Activated naive CD8-positive, alpha-beta T cell treated with anti-CD3 and anti-CD28 coated beads, Interleukin-2, amount 50 U/mL, for 16 hours (primary cell): ENCODE measurements at places on chromosomes 5 and 9.

DNA sequence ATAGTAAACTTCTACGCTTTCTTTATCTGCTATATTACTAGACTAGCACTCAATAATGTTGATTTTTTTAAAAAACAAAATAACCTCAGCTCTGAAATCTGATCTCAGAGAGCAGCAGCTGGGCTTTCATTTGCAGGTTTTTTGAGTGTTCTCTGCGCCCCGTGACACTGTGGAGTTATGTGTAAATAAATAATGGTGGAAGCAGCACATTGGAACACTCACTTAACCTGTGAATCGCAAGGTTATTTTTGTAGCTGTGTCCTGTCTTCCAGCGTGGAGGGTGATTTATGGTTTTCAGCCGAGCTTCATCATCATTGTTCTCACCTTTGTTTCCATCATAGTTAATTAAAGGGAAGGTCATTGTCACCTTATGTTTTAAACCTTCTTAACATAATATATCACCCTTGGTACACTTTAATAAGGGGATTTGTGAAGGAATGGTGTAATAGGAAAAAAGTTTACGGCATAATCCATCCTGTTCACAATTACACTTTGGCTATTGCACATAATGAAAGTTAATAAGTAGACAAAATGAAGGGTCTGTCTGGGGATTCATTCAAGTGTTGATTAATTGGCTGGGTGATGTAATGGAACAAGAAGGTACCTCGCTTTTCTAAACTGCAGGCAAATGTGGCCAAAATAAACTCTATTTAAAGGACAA is 493.3 kb upstream of the ADAMTS16 start:
- DNase-seq = no peak

DNA sequence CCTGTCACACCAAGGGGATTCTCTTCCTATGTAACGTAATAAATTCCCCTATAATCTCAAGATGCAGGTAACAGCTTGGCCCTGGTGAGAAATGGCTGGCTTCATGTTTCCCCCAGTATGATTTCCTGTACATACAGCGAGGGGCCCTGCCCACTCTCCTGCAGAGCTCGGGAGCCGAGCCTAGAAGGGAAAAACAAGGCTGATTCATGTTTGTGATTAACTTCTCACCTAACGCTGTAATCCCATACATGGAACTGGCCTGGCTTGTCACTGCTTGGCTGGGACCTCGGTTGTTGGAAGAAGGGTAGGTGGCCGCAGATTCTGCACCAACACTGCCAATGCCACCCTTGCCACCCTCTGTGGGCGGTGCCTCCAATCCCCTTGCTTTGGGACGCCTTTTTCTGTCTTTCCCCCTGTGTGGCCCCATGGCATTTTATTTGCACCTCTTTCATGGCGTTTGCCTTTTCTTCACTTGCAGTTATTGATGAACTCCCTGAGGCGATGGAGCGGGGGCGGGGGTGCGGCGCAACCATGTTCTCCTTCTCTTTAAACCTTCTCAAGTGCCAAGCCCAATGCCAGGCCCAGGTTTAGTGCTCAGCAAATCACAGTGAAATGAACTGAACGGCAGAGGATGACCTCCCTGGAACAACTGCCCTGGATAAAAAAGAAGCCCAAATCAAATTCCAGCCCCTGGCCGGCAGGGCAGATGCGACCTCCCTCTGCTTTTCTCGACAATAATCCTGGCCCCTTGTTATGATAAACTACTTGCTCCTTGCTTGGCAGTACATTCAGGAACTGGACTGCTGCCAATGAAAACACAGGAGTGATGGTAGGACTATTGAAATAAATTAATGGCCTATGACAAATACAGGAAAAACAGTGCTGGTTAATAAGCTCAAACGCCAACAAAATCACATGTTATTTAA is 108.1 kb downstream of the TMEM174 start:
- no peak for DNase-seq

GRCh38 chr5:166163996-166164610 is 2127.3 kb upstream of the WWC1 start:
- no peak for DNase-seq

GRCh38 chr5:27769748-27770402 is 731.5 kb upstream of the CDH9 start:
- DNase-seq = no peak

DNA sequence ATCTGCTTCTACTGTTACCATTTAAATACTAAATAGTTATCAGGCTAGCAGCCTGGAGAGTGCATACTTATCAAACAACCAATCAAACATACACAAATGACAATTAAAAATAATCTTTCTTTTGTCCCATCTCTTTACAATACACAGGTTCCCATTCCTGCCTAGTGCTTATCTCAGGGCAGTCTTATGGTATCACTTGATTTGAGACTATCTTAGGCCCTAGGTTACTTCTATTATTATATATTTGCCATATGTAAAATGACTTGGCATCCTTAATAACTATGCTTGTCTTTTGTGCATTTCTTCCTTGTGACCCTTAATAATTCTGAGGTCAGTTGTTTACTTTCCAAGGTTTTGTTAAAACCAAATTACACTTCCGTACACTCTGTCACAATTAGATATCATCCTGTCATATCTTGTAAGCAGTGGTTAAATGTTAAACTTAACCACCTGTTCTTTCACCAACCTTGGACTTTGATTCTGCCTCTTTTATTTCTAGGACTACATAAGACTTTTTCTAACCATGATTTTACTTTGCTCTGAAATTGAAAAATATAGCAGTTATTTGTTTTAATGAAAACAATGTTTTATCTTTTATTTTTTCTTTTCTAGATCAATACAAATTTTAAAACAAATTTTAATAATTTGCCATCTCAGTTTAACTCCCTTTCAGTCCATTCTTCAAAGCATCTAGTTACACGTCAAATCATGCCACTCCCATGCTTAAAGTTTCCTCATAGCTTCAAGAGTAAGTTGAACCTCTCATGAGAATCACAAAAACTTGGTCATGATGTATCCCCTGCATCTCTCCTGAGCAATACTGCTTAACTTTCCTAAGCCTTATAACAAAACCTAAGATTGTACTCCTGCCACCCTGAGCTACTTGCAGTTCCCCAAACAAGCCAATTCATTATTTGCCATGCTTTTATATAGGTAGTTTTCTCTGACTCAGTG is 281.3 kb downstream of the HCN1 start:
- no peak for DNase-seq

DNA sequence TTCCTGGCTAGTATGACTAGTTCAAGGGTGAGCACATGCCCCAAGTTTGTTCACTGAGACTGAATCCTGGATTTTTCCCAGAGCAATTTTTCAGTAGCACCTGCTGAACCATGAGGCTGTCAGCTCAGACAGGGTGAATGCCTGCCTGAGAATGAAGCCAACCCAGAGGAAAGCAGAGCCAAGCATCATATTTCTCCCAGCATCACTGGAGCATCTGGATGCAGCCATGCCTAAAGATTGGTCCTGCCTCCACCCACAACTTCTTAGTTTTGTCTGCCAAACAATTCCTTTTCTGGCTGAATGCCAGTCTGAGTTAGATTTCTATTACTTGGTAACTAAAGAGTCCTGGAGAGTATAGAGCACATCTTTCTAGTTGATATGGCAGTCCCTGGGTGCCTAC is 343.6 kb downstream of the CSNK1G3 start:
- no peak for DNase-seq

DNA sequence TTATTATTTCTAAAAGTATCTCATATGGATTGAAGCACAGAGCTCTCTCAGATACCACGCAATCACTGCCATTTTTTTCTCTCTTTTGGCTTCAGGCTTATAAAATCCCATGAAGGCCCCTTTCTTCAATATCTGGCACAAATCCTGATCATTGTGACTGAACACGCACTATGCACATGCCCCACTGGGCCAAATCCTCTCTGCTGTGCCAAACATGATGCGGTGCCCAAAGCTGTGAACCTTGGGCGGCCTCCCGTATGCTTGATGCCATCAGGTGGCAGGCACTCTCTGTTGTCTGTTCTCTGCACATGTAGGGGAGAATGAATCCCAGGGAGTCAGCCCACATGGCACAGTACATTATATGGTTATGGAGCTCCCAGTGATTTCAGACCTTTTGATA is 375.0 kb upstream of the RGMB start:
- no peak for DNase-seq

- DNase-seq = no peak
Measured at GRCh38 chr5:123421773-123422172, 1.4 kb downstream of the CEP120 start.

DNA sequence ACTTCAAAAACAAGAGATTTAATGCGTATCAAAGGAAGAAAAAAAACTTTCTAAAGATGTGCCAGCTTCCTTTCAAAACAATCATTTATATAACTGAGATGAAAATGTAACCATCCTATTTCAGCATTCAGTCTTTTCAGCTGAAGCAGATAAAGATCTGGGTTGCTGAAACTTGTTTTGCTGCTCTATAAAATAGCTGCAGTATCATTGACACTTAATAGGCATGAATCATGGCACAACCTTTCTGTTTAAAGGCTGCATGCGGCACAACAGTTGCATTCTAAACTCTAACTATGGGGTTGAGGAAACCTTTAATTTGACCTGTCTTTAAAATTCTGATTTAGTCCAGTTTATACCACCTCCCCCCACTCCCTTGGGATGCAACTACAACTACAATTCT is 196.7 kb downstream of the MPDZ start:
- no peak for DNase-seq

DNA sequence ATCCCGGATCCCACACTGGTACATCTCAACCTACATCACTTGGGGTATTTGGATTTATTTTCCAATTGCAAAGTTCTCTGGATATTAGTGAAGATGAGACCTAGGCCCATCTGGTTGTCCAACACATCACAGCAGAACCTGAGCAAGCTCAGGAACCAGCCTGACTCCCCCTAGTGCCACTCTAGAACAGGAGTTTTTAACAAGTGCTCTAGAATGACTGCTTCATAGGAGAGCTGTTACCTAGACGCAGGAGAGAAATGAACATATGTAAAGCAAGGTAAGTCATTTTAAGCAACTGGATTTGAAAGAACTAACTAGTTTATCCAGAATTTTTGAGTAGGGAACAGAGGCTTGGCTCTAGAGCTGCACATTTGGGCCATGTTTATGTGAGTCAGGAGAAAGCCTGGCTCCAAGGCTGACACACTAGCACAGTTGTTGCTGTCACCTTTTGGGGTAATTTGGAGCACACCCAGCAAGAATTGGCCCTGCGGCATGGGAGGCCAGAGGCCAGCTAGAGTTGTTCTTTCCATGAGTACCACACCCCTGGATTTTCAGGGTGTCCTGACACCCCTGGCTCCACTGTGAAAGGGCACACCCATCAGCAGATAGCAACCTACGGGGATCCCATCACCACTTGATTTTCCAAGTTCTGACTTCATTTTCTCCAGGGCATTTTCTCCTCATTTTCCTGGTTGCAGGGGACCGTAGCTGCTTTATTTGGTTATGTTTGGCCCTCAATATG is 110.9 kb upstream of the LPAR1 start:
- DNase-seq = no peak

- DNase-seq = no peak
Measured at GRCh38 chr5:154518438-154518867, 40.4 kb upstream of the HAND1 start.

GRCh38 chr5:150137168-150137957 is 18.3 kb downstream of the PDGFRB start:
- no peak for DNase-seq

DNA sequence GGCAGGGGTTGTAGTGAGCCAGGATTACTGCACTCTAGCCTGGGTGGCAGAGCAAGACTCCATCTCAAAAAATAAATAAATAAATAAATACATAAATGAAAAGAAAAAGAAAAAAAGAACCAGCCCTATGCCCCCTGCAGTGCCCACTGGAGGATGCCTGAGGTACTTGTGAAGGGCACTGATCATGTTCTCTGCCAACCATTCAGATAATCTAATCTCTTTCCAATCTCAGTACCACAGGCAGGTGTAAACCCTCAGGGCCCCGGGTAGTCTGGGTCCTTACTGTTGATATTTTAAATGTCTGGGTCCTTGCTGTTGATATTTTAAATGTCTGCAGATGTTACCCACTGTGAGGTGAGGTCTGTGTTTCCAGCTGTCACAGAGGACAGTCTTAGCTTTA is 321.8 kb upstream of the ADCY2 start:
- DNase-seq = no peak

DNA sequence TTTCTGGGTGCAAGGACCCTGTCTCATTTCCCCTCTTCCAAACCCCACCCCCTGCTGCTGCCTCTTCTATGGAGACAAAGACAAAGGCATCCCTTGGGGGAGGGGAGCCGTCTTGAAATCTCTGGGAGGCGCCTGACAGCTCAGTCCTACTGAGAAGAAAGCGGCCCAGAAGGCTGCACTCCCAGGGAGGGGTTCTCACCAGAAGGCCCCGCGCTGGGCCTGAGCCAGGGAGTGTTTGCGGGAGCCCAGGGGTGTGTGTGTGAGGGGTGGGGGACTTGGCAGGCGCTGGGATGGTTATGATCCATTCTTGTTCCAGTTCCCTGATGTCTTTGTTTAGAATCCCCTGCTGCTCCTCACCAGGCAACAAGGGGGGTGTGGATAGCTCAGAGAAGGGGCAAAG is 45.7 kb upstream of the ALDH1B1 start:
- no peak for DNase-seq

DNA sequence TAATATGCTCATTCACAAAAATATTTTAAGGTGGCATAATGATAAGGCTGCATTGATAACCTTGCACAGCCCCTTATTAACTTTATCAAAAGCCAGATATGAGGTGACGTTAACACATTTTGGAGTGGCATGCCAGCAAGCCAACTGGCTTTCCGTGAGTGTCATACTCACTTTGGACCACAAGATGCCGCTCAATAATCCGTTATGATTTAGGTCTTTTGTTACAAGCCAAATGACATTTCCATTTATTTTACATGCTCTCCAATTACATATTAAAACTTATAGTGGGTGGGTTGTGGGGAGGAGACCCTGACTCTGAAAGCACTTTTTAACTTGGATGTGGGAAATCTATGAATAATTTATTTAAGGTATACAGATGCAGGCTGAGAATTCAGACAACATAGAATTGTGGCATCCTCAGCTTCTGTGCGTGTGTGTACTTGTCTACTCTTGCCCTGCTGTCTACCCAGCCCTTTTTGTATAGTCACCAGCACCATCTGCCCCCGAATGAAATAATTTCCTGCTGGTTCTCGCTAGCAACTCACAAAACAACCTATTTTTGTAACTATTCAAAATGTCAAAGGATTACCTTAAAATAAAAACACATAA is 305.1 kb downstream of the PSAT1 start:
- no peak for DNase-seq

DNA sequence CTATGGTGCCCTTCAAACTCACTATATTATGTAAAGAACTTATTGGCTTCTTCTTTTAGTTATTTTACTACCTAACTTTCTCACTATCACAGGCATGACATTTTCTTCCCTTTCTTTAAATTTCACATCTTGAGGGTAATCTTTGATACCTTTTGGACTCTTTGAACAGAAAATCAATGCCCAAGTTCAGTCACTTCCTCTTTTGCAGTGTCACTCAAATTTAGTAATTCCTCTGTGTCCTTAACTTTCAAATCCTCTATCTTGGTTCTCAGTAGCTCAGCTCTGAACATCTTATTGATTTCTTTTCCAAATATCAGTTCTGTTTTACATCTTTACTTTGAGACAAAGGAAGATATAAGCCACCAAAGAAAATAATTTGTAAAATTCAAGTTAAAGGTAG is 25.5 kb downstream of the CNTLN start:
- no peak for DNase-seq
